Mesenteric fat pad (tissue), 1 donor: ENCODE measurements at places on chromosomes 12 and 14. TPM values are rescaled to one million over a fixed set of nuclear protein-coding genes. Genes with fewer than 3 reads are reported as not detected.

DNA sequence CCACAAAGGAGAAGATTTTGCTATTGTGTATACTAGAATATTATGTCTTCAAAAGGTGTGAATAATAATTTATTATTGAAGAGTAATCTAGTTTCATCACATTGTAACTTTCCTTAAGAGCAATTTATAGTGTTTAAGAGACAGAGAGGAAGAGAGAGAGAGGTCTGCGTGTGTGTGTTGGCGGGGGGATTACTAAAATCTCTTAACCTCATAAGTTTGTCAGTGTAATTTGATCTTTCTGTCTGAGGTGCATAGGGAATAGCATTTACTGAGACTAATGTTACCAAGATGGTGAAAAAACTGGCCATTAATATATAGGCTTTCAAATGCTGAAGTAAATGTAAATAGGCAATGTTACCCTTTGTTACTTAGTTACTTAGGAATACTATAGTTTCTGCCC is 48.2 kb upstream of the BTG1 start:
- no peak for DNase-seq

DNA sequence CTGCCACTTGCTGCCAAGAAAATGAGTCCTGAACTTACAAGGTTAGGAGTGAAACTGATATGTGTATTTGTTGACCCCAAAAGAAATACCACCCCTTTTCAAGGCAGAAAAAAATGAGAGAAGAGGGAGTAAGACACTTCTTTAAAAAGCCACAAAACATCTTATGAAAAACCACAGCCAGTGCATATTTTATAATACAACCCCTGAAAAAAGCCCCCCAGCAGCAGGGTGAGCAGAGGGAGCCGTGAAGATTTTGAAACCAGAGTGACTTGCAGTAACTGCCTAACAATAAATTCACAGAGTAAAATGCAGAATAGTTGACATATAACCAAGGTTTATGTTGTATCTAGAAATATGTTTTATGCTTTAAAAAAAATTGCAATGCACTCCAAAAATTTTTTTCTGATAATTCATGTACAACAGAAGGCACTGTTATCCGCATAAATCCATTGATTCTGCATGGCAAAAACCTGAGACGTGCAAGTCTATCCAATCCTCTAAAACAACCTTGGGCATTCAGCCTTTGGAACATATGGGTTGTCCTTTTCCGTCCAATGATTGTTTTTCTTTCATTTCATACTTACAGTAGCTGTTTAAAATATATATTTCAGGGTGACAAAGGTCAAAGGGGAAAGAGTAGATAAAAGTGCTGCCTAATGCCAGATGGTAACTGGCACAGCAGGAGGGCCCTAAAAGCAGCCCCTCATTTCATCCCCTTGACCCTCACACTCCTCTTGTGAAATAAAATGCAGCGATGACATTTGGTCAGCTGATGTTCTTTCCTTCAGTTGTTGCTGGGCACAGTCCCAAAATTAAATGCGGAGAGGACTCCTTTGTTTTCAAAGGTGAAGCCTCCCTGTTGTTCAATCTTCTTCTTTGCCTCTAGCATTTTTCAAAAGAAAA is 65.3 kb downstream of the IPO8 start:
- no peak for DNase-seq

- DNase-seq: no peak
Measured at GRCh38 chr14:67766035-67766680, 50.2 kb downstream of the ZFYVE26 start.

- DNase-seq: no peak
Measured at GRCh38 chr12:78384541-78384940, 480.0 kb upstream of the SYT1 start.

DNA sequence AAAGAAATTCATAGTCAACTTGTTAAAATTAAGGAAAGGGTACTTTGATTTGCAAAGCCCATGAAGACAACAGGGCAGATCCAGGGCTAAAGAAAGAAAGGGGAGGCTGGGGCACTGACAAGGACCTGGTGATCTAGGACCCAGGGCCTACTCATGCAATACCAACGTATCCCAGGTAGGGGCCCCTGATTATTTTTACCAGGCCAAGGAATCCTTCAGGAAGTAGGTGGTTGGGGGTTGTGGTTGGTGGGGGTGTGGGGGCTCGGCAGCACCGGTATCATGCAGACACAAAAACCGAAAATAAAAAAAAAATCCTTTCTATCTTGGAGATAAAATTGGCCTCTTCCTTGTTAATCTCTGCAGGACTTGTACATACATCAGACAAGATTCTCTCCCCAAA is 47.5 kb downstream of the GSC start:
- no peak for DNase-seq

GRCh38 chr12:53090554-53090953 is 6.9 kb upstream of the IGFBP6 start:
- DNase-seq: no peak

DNA sequence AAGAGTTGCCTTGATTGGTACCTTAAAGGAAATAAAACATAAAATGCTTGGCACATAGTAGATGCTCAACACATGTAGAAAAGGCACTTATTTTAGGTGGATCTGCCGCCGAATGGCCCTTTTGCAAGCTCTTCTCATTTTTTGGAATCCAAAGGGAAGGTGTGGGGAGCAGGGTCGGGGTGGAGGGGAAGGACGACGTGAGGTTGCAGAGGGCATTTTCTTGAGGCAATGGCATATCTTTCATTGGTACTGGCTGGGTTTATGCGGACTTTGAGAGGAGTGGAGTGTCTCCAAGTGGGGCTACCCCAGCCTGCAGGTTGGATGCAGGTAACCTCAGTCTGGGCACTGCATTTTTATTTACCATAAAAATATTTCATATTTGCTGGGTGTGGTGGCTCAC is 8.1 kb downstream of the RTL1 start:
- DNase-seq: no peak

The GPR65 gene
- total RNA-seq: 3.4 TPM

The MMP17 gene
- 4.7 TPM for total RNA-seq

DNA sequence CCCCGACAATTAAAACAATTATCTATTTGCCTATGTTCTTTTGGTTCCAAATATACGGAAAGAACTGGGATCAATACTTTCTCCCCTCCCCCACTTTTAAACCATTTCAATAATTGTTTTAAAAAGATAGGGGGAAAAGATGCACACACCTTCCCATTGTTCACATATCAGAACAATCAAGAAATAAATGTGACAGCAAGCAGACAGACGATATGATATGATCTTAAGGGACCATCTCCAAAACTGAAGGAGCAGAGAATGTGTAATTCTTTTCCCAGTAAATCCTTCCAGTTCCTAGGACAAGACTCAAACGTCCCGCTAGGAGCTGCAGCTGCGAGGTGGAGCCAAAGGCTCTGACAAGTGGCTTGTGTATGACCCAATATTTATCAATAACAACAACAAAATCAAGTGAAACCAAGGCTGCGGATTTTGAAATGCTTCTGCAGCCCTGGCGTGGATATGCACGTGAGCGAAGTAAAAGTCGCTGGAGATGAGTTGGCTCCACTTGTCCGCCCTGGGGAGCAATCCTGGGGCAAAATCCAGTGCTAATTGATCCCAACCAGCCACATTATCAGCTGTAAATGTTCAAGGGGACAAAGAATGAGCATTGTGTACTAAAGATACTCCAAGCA is 8.2 kb upstream of the FOXG1 start:
- DNase-seq: no peak

DNA sequence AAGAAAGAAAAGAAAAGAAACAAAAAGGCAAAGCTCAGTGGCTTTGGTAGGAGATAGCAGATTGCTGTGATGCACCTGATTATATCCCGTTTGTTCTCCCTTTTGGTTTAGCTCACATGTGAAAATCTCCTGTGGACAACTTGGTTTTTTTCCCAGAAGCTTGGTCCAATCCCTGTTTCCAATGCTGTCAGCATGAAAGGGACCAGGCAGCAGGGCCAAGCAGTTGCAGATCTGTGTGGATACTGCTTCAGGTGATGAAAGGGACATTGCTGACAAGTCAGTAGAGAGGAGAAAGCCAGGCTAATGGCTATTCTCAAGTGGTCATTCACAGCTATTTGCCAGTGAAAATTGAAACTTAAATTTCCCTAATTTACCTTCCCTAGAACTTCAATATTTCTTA is 18.8 kb upstream of the SLCO1A2 start:
- DNase-seq: no peak

The POU6F1 gene
- 14.8 TPM for total RNA-seq

The GMPR2 gene
- total RNA-seq: 46.5 TPM

DNA sequence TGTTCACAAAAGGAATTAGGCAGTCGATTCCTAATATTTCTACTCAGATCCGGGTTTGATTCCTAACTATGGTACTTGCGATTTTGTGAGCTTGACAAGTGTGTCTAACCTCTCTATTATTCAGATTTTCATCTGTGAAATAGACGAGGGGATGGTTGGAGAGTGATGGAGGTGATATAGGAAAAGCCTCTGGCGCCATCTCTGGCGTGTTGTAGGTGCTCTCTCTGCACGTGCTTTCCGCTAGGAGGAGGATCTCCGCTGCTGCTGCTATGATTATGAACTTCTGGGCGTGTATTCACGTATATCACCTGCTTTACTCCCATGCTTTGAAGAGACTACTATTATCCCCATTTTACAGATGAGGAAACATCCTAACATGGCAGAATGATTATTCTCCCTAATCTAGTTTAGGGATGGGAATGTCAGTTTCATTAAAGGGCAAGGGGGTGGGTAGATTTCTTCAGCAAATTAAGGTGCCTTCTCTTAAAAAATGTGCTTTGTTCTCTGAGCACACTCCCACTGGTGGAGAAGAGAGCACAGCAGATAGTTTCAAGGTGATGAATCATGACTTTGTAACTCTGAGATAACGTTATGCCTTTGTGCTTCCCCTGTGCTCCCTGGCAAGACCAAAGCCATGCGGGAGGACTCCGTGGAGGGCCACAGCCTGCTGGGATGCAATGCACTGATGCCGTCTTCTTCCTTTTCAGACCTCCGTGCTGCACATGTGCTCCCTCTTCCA is 97.1 kb downstream of the PRIMA1 start:
- DNase-seq: no peak

The LHX5 gene
- not detected for total RNA-seq

DNA sequence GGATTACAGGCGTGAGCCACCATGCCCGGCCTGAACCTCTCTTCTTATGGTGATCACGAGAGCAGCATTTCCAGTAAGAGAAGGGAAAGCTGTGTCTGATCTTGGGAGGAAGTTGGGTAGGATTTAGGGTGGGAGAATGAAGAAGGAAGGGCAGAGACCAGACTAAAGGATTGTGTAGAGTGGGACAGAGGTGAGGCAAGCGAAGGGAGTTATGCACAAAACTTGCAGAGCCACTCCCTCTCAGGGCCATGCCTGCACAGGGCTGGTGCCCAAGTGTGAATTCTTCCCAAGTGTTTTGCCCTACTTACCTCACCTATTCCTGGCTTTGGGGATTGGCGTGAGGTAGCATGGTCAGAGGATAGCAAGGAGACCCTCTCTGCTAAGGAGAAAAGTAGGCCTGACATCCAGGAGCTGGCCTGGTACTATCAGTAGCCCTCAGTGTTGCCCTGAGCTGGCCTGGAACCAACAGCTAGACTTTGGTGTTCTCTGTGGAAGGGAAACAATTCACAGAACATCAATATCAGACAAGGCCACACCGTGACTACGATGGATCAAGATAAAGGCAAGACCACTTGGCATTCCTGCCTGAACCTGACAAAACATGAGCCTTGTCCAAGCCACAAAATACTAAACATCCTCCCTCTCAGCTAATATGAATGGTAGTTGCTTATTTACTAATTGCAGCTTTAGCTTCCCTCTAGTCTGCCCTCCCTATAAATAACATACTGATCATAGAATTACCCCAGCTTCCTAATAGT is 201.0 kb upstream of the AMIGO2 start:
- DNase-seq: no peak

GRCh38 chr12:40946612-40947194 is 241.4 kb upstream of the PDZRN4 start:
- DNase-seq: no peak

DNA sequence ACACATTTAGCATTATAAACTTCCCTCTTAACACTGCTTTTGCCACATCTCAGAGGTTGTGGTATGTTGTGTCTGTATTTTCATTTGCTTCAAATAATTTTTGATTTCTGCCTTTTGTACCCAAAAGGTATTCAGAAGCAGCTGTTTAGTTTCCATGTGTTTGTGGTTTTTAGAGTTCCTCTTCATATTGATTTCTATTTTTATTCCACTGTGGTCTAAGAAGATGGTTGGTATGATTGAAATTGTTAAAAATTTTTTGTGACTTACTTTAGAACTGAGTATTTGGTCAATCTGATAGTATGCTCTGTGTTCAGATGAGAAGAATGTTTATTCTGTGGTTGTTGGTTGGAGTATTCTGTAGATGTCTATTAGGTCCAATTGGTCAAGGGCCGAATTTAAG is 76.4 kb downstream of the IFNG-AS1 start:
- no peak for DNase-seq

The C3AR1 gene
- 53.1 TPM for total RNA-seq

DNA sequence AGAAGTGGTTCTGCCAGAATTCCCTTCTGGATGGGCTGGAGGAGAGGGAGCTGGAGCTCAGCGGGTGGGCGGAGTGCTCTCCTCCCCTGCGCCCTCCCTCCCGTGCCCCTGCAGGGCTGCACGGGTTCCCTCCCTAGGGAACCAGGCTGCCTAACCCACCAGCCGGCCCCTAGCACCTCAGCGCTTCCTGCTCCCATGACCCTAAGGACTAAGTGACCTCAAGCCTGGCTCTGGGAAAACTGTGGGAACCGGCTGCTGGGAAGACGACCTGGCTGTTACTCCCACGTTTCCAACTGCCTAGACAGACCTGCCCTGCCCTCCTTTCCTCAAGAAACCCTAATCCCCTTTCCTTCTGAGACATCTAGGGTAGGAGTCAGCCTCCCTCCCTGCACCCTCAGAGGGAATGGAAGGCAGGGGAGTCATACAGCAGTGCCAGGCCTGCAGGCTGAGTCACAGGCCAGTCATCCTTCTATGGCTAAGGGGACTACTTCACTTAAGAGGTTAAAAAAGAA is 31.5 kb downstream of the SLC6A12 start:
- DNase-seq: no peak

GRCh38 chr12:27048822-27049752 is 26.7 kb downstream of the MED21 start:
- DNase-seq: no peak

DNA sequence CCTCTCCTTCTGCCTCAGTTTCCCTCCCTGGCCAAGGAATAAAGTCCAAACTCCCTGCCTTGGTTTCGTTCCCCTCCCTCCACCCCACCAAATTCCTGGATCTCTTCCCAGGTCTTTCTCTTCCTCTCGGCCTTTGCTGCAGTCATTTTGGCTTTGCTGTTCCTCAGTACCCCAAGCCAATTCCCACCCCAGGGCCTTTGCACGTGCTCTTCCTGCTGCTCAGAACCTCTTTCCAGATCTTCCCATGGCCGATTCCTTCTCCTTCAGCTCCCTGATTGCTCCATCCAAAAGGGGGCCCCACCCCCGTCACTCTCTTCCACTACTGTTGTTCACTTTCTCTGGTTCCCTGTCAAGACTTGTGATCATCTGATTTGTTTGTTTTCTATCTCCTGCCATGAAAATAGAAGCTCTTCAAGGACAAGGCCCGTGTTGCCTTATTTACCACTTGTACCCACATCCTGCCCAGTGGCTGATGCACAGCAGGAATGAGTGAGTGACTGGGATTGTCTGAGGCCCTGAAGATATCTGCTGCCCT is 3.1 kb downstream of the HNF1A start:
- DNase-seq: no peak

The CNTN1 gene
- total RNA-seq: 1.5 TPM

GRCh38 chr12:97923546-97923945 is 460.9 kb downstream of the RMST start:
- DNase-seq: no peak

GRCh38 chr14:30064454-30064853 is 136.8 kb upstream of the PRKD1 start:
- no peak for DNase-seq

GRCh38 chr12:82182601-82183190 is 175.5 kb downstream of the CCDC59 start:
- no peak for DNase-seq

The OR4E2 gene
- not detected for total RNA-seq
